H1 (cell line): ENCODE measurements at places on chromosomes 5 and 9. TPM values are rescaled to one million over a fixed set of nuclear protein-coding genes. Genes with fewer than 3 reads are reported as not detected.

GRCh38 chr9:30964332-30964731, 1420.1 kb upstream of the ACO1 start:
- DNase-seq, result no peak
- H3K27me3 ChIP-seq, result no peaks in the 10 kb centered on the region
- no peak overlapping the region for H3K4me3 ChIP-seq
- no peaks in the 10 kb centered on the region for H3K36me3 ChIP-seq

DNA sequence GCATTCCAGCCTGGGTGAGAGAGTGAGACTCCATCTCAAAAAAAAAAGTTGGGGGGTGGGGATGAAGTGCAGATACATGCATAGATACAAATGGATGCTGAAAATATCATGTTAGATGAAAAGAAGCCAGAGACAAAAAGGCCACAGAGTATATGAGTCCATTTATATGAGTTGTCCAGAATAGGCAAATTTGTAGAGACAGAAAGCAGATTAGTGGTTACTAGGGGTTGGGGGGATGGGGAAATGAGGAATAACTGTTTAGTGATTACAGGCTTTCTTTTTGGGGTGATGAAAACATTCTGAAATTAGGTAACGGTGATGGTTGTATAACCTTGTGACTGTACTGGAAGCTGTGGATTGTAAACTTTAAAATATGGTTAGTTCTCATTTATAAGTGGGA, 13.8 kb upstream of the LHFPL2 start:
- no peaks in the 10 kb centered on the region for H3K27me3 ChIP-seq
- no peak overlapping the region for H3K27ac ChIP-seq
- no peak overlapping the region for H3K4me3 ChIP-seq
- no peak for DNase-seq

DNA sequence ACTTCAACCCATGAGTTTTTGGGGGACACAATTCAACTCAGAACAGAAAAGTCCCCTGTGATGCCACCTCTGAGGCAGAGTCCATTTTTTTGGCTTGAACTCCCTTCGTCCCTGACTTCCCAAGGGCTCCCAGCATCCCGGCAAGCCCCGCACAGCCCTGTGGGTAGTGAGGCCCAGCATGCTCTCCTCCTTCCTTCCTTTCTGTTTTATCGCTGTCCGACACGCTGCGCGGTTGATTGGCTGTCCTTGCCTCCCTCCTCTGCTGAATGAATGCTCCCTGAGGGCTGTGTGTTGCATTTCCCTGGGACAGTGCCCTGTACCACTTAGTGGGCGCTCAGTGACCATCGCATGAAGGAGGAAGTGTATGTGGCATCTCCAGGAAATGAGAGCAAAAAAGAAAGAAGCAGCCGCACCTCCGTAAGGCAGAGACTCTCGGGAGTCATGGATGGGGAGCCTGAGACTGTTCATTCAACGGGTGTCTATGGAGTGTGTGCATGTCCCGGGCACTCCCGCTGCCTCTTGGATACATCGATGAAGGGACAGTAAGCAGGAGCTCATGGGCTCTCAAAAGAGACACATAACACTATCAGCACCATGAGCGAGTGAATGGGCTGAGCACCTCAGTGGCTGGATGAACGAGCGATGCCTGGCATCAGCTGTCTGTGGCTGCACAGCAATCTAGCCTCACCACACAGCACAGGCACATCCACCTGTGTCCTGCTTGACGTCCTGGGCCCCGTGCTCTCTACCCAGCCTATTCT, 10.1 kb upstream of the IRX4 start:
- no peaks in the 10 kb centered on the region for H3K36me3 ChIP-seq
- no peak overlapping the region for H3K4me3 ChIP-seq
- peaks cover 20% of the 10 kb centered on the region for H3K27me3 ChIP-seq
- peaks cover 6% of the 10 kb centered on the region; the same call in 1 of the 2 replicates for H3K4me1 ChIP-seq
- no peak for DNase-seq

GRCh38 chr5:132766806-132767055, 10.3 kb downstream of the SEPTIN8 start:
- no peaks in the 10 kb centered on the region for H3K27me3 ChIP-seq
- H3K4me3 ChIP-seq, result no peak overlapping the region
- no peak for DNase-seq
- H3K27ac ChIP-seq, result no peak overlapping the region
- H3K36me3 ChIP-seq, result no peaks in the 10 kb centered on the region
- H3K4me1 ChIP-seq, result peaks cover 10% of the 10 kb centered on the region; the same call in 1 of the 2 replicates

- no peak within 1 kb of the TSS for H3K27ac ChIP-seq
- no peaks in the 10 kb centered on the region for H3K4me1 ChIP-seq
- H3K27me3 ChIP-seq, result no peaks in the 10 kb centered on the region
- no peak for DNase-seq
These were observed at the start of gene CAVIN4 for GRCh38 chr9:100577776-100578448. Gene CAVIN4, plus strand, starts transcription at chr9:100578079. Its CDS starts 65 bp downstream, at chr9:100578144.

- H3K27ac ChIP-seq, result no peak overlapping the region
- no peaks in the 10 kb centered on the region for H3K36me3 ChIP-seq
- no peaks in the 10 kb centered on the region for H3K27me3 ChIP-seq
- DNase-seq, result no peak
- H3K4me1 ChIP-seq, result no peaks in the 10 kb centered on the region
- no peak overlapping the region for H3K4me3 ChIP-seq
These were observed 20.2 kb downstream of the SIL1 start for GRCh38 chr5:139177809-139178588.

IL31RA gene
- not detected in 2 replicates for total RNA-seq

- peak; percentile 17 for DNase-seq
- H3K27me3 ChIP-seq, result no peaks in the 10 kb centered on the region
- no peaks in the 10 kb centered on the region for H3K36me3 ChIP-seq
These were observed 237.5 kb downstream of the CHSY3 start for GRCh38 chr5:130141659-130142320.

PITX1 gene
- total RNA-seq, result not detected in 2 replicates

DNA sequence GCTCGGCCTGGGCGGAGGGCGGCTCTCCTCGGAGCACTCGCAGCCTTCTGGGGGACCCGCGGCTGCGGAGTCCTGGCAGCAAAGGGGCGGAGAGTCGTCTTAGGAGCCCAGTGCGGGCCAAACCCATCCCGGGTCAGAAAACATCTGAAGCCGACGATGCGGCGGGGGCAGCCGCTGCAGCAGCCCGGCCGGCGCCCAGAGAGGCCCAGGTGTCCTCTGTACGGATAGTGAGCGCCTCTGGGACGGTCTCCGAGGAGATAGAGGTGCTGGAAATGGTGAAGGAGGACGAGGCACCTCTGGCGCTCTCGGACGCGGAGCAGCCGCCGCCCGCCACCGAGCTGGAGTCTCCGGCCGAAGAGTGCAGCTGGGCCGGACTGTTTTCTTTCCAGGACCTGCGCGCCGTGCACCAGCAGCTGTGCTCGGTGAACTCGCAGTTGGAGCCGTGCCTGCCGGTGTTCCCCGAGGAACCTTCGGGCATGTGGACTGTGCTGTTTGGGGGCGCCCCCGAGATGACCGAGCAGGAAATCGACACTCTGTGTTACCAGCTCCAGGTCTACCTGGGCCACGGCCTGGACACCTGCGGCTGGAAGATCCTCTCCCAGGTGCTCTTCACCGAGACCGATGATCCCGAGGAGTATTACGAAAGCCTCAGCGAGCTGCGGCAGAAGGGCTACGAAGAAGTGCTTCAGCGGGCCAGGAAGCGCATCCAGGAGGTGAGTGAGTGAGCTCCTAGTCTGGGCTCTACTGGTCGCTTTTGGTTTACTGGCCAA, 1.2 kb downstream of the JMY start:
- 0 out of 2 replicates have a peak, but pooled peaks cover 2% of the 10 kb centered on the region for H3K4me1 ChIP-seq
- no peak for DNase-seq
- H3K27ac ChIP-seq, result peak overlapping the region; percentile 92; the same call in 1 of the 2 replicates
- peak overlapping the region; percentile 89 for H3K4me3 ChIP-seq

ERAP2 gene
- not detected in 2 replicates for total RNA-seq

- peaks cover 2% of the 10 kb centered on the region; the same call in 1 of the 2 replicates for H3K4me1 ChIP-seq
- H3K27me3 ChIP-seq, result no peaks in the 10 kb centered on the region
- DNase-seq, result no peak
These were observed 375.1 kb downstream of the TMEM167A start for GRCh38 chr5:82702046-82702445.

- DNase-seq, result no peak
- H3K36me3 ChIP-seq, result no peaks in the 10 kb centered on the region
- no peaks in the 10 kb centered on the region for H3K27me3 ChIP-seq
- no peaks in the 10 kb centered on the region for H3K4me1 ChIP-seq
- H3K4me3 ChIP-seq, result no peak overlapping the region
These were observed 236.9 kb downstream of the GOLPH3 start for GRCh38 chr5:31937226-31937625.

OTP gene
- total RNA-seq, result not detected in 2 replicates

- H3K4me1 ChIP-seq, result peaks cover 15% of the 10 kb centered on the region; the same call in 1 of the 2 replicates
- DNase-seq, result no peak
- no peak overlapping the region for H3K27ac ChIP-seq
- H3K36me3 ChIP-seq, result no peaks in the 10 kb centered on the region
- peak overlapping the region; percentile 86 for H3K4me3 ChIP-seq
These were observed 1.4 kb downstream of the NR6A1 start for GRCh38 chr9:124769549-124770358.

ACOT12 gene
- 0.33 TPM in 1 of 2 replicates, not detected in the other for total RNA-seq

DNA sequence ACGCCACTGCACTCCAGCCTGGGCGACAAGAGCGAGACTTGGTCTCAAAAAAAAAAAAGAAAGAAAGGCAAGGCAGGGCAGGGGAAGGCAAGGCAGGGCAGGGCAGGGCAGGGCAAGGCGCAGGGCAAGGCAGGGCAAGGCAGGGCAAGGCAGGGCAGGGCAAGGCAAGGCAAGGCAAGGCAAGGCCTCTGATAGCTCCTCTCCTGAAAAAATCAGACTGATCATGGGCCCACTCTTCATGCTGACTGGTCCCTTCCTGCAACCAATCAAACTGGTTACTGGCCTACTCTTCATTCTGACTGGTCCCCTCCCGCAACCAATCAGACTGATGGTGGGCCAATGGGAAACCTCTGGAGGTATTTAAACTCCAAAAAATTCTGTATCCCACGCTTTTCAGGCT, 3.4 kb upstream of the ZBTB5 start:
- no peak overlapping the region for H3K4me3 ChIP-seq
- no peaks in the 10 kb centered on the region for H3K27me3 ChIP-seq
- no peaks in the 10 kb centered on the region for H3K36me3 ChIP-seq
- H3K27ac ChIP-seq, result no peak overlapping the region

- no peaks in the 10 kb centered on the region for H3K27me3 ChIP-seq
- no peaks in the 10 kb centered on the region for H3K4me1 ChIP-seq
- DNase-seq, result no peak
- H3K27ac ChIP-seq, result no peak overlapping the region
- H3K36me3 ChIP-seq, result no peaks in the 10 kb centered on the region
These were observed 85.5 kb upstream of the MARCHF11 start for GRCh38 chr5:16265141-16265540.

- H3K27me3 ChIP-seq, result no peaks in the 10 kb centered on the region
- no peaks in the 10 kb centered on the region; the same call in 1 of the 2 replicates for H3K4me1 ChIP-seq
- DNase-seq, result no peak
- no peak overlapping the region for H3K27ac ChIP-seq
These were observed 45.3 kb downstream of the SLC36A1 start for GRCh38 chr5:151492729-151493128.

GRCh38 chr9:95133325-95133705, 184.2 kb downstream of the FANCC start:
- H3K4me3 ChIP-seq, result no peak overlapping the region
- no peaks in the 10 kb centered on the region for H3K27me3 ChIP-seq
- no peak overlapping the region for H3K27ac ChIP-seq
- no peak for DNase-seq
